ENCODE measurements at places on chromosomes 13 and 19.

GRCh38 chr13:22014469-22014868, 343.6 kb downstream of the FGF9 start:
- DNase-seq = no peak

DNA sequence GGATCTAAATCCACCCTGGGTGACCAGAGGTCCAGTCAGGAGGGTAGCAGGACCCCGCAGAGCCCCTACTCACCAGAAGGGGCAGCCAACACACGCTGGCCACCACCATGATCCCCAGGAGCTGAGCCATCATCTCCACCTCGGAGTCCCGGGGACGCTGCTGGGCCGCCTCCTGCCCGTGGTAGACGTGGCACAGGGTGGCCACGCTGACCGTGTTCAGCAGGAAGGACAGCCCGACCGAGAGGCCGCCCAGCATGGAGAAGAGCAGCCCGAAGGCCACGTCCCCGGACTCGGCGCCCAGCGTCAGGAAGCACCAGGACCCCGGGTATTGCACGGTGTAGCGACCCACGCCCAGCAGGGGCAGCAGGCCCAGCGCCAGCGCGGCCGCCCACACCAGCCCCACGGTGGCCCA, 6.9 kb downstream of the TBXA2R start:
- no peak for DNase-seq

DNA sequence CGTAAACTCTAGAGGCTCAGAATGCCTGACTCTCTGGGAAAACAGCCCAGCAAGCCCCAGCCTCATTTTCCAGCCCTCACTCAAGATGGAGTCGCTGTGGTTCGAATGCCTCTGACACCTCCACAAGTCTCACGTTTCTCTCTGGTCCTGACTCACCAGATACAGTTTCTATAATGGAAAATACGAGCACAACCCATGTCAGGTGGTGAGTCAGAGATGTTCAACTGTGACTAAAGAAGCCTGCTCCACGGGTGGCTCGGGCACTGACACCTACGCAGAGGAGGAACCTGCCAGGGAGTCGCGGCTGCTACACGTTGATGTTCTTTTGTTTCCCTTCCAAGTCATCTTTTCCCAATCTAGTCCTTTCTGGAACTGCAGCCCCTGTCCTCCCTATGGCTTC, 87.1 kb upstream of the STK24 start:
- no peak for DNase-seq

- DNase-seq = no peak
Observed at GRCh38 chr13:79496188-79496587, 15.2 kb downstream of the NDFIP2 start.

DNA sequence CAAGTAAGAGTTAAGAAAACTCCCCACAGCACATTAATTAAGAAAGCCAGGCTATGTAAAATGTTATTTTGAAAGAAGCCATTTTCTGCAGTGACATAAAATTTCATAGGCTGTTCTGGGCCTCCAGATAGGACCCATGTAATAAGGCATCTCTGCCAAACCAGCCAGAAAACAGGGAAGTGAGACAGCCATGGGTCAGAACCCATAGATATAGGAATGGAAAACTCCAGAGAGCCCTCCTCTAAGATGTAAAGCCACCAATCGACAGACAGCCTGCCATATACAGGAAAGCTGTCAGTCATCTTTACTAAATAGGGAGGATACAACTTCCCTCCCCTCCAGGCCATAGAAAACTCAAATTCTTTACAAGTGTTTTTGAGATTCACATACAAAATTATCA, 493.3 kb downstream of the COG6 start:
- no peak for DNase-seq

GRCh38 chr13:54627646-54628372, 1599.2 kb downstream of the OLFM4 start:
- no peak for DNase-seq

GRCh38 chr13:50509771-50510441, 333.6 kb downstream of the DLEU7 start:
- no peak for DNase-seq

DNA sequence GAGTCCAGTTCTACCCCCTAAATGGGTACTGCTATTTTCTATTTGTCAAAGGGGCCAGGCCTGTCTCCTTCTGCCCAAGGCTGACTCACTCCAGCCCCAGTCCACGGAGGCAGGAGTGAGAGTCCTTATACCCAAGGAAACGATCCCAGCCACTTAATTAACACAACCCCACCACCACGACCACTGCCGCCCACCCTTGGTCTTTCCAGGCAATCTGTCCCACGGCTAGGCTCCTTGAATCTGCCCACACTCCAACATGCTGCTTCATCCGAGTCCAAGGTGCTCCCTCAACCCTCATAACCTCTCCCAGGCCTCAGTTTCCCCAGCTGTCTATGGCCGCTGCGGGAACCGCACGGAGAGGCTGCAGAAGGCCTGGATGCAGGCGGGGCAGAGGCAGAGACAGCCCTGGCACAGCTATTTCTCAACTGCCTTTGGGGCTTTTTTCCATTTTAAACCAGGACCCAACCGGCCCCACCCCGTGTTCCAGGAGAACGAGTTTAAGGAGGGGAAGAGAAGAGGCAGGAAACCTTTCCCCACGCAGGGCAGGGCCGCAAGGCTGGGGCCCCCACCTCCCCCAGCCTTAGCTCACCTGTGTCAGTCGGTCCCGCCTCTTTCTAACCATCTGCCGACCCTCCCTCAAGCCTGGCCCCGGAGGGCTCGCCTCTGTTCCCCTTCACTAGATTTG, 746 bp downstream of the RAB3D start:
- no peak for DNase-seq

- no peak for DNase-seq
Observed at GRCh38 chr13:46320821-46321220, 66.2 kb downstream of the RUBCNL start.

- no peak for DNase-seq
Observed at GRCh38 chr13:40149611-40150274, 494.3 kb downstream of the COG6 start.

GRCh38 chr13:33445476-33445875, 159.9 kb upstream of the STARD13 start:
- no peak for DNase-seq

Data from CD14-positive monocyte (primary cell).